Fibroblast of gingiva (primary cell): ENCODE measurements at places on chromosomes 3 and 15.

DNA sequence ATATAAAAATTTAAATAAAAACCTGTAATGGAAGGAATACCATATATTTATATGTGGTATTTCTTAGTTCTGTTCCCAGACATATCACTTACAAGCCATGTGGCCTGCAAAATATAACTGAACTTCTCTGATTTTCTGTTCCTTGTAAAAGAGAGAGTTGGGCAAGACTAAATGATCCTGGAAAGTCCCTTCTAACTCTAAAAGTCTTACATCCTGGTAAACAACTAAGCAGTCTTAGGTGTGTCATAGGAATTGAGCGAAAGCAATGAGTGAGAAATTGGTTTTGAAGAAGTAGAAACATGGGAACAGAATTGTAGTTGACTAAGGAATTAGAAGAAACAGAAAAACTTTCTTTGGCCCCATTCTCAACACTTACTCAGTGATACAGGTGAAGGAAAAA, 25.3 kb upstream of the IL20RB start:
- peak; percentile 11 for DNase-seq

- no peak for DNase-seq
Measured at GRCh38 chr3:40528426-40528825, 3.7 kb downstream of the ZNF621 start.

DNA sequence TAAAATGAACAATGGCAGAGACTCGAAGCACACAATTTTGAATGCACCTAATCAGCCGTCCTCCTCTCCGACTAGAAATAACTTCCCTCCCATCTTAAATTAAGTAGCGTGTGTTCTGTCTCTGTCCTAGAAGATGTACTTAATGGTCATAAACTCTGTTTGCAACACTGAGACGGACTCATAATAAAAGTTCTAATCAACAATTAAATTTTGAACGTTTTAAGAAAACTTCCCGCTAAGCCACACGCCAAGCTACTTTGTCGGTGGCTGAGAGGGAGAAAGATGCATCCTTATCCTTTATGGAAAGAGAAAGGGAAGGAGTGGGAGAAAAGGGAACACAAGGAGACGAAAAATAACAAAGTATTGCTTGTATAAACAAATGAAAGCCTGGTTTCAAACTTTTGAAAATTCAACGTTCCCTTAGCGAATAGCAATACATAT, 989 bp downstream of the GNB4 start:
- no peak for DNase-seq

- no peak for DNase-seq
Measured at GRCh38 chr3:67075295-67075694, 77.2 kb downstream of the KBTBD8 start.

DNA sequence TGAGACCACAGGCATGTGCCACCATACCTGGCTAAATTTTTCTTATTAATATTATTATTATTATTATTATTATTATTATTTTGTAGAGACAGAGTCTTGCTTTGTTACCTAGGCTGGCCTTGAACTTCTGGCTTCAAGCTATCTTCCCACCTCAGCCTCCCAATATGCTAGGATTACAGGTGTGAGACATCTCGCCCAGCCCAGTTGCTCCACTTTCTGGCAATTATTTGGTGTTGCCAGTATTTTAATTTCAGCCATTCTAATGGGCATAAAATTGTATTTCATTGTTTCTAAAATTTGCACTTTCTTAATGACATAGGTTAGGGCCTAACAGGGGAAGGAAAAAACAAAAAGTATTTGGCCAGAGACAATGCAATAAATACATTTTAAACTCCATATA, 1217.6 kb upstream of the ALCAM start:
- no peak for DNase-seq

DNA sequence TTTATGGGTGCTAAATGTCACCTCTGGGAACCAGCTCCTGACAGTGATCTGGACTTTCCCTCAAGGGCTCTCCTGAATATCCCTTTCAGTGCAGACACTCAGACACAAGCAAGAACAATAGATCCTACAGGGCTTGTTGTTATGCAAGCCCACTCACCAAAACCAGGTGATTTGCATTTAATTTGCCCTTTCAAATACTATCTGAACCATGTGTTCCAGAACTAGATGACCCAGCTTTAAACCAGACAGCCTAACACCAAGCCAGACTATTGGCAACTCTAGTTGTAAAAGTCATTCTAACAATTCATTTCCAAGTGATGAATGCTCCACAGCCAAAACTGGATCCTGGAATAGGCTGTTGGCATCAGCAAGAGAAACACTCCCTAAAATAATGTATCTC, 5.6 kb upstream of the ATP8B4 start:
- no peak for DNase-seq

DNA sequence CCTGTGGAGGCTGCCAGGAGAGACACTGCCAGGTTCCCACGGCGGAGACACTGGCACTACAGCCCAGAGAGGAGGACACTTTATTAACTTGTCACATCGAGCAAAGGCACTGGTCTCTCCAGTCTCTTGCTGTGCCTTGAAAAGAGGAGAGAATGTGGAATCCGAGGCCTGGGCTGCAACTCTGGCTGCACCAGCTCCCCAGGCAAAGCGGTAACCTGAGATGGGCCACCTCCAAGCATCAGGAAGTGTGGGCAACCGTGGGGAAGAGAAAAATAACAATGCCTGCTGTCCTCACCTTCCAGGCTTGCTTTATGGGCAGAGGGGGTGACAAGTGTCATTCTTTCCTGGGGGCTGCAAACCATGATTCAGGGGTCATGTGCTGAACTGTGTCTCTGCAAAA, 91.6 kb upstream of the RGMA start:
- DNase-seq: no peak

DNA sequence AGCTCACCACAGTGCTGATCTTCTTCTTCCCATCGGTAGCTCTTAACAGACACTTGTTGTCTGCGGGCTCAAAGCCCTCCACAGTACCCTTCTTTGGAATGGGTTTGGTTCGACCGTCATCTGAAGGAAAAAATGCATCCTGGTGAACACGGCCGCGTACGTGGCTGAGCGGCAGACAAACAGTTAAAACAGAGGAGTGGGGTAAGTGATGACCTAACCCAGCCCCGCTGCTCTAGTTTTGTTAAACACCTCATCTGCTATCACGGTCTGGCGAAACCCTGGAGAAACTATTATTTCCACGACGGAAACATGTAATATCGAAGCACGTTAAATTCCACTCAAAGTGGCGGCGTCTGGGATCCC, 725 bp downstream of the SRP14 start:
- no peak for DNase-seq
